ENCODE measurements at places on chromosomes 4 and X.

GRCh38 chrX:137051978-137052642, 18.3 kb upstream of the GPR101 start:
- peak; percentile 47 for DNase-seq

GRCh38 chr4:184675018-184675417, 25.5 kb downstream of the PRIMPOL start:
- DNase-seq: no peak

GRCh38 chr4:23876418-23877089, 13.3 kb downstream of the PPARGC1A start:
- DNase-seq: no peak

GRCh38 chrX:915427-916229, 285.0 kb downstream of the SHOX start:
- no peak for DNase-seq

DNA sequence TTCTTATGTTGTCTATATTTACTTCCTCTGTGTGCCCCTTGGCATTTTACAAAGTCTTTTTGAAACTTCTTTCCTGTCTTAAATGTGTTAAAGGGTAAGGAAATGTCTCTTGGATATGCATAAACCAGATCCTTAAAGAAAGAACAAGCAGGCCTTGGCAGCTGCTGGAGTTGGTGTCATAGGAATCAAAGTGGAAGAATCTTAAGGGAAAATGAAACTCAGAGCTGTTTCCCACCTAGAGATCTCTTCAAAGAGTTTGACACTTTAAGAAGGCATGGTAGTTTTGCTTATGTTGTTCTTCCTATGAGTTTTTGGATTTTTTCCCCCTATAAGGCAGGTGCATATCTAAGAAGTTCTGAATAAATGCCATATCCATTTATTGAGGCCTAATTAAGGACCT, 37.0 kb upstream of the CWH43 start:
- no peak for DNase-seq

- no peak for DNase-seq
Measured at GRCh38 chr4:182825786-182826185, 91.4 kb downstream of the DCTD start.

GRCh38 chr4:1939664-1940509, 68.7 kb downstream of the NSD2 start:
- DNase-seq: no peak

DNA sequence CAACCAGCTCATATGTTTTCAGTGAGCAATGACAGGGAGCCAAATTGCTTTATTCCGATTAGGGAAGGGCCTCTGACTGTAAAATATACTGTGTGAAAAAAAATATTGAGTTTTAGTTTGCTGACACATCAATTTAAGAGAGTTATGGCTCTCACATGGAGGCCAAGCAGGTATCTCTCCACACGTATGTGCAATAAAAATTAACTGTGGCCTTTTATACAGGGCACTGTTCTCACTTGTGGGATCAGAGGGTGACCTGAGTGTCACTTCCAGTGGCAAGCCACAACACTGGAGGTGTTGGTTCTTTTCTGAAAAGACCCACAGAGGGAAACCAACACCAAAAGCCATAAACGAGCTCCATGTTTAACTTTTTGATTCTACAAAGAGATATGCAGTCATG, 462.8 kb downstream of the MID1IP1 start:
- DNase-seq: no peak

GRCh38 chr4:77023920-77024319, 51.9 kb downstream of the CCNI start:
- no peak for DNase-seq

DNA sequence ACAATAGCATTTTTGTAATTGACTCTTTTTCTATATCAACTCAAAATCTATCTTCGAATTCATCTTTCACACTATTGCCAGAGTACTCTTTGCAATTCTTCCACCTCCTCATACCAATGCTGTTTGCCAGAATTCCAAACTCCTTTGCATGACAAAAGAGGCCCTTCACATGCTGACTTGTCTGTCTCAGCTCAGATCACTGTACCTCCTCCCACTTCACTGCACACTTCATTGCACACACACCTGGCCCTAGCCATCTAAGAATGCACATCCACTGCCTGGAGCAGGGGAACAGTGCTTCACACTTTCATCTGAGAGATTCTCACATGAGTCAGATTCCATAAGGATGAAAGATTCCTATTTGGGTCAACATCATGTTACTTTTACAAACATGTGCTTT, 56.5 kb downstream of the PRDM5 start:
- DNase-seq: no peak

DNA sequence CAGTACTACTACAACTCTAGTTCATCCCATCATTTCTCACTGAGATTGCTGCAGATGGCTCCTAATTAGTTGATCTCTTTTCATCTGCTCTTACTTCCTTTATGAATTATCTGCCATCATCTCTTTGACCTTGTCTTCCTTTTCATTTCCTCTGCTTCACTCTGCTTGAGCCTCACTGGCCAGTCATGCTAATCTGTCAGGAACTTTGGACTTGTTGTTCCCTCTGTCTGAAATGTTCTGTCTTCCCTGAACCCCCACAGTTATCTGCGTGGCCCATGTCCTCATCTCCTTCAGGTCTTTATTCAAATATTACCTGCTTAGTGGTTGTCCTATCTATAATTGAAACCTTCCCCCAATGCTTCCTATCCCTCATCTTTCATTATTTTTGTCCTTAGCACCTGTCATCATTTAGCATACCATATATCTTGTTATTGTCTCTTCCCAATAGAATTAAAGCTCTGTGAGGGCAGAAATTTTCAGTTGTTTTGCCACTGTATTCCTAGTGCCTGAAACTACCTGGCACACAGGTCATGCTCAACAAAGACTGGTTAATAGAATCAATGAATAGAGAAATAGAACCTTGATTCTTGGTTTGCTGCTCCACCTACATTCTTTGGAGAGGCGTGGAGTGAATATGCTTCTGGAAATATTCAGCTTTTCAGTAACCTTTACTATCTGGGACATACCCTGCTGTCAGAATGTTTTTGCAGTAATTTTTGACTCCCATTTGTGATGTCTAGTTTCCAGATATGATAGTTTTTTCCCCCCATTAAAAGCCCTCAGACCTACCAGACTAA, 5.0 kb downstream of the SLC4A4 start:
- DNase-seq: no peak

DNA sequence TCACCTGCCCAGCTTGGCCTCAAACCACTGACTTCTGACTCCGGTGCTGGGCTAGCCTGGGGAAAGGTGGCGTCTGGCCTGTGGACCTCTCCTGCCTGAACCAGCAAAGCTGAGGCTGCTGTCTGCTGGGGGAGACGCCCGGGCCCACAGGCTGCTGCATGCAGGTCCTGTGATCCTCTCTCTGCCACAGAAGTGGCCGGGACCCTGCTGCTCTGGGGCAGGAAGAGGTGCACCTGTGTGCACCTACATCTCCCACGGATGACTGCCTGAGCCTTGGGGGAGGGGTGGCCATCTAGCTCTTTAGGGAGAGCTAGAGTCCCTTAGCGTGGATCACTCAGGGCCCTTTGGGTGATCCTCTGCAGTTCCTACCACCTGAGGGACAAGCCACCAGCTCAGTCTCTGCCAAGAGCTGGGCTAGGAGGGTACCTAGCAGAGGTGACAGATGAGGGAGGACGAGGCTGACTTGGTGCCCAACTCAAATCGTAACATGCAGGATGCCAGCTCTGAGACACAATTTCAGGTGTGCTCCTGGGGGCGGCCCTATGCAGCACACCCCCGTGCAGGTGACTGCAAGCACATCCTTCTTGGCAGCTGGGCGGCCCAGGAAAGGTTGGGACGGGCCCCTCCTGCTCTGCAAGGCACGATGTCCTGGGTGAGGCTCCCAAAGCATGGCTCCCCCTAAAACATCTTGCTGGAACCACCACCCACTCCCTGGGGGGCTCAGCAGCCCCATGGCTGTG, 22.5 kb downstream of the LETM1 start:
- no peak for DNase-seq

GRCh38 chr4:17687237-17687857, 72.9 kb downstream of the MED28 start:
- DNase-seq: no peak

DNA sequence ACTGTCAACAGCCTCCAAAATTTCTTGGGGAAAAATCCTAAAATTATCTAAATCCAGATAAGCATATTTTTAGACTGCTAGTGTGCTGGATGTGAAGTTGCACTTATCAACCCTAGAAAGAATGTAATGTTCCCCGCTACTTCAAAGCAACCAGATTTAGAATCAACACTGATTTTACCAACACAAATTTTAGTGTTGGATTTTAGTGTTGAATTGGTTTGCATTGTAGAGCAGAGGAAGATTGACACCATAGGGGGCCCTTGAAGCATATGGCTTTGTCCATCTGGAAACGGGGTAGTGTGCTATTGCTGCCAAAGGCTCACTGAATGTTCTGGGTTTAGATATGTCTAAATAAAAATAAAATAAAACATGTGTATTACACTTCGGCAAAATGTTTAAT, 126.3 kb upstream of the EMCN start:
- no peak for DNase-seq

GRCh38 chrX:125846271-125846670, 319.8 kb downstream of the DCAF12L2 start:
- no peak for DNase-seq

- DNase-seq: no peak
Measured at GRCh38 chrX:25191403-25191802, 175.6 kb upstream of the ARX start.

- DNase-seq: no peak
Measured at GRCh38 chr4:2006956-2007653, 1.7 kb downstream of the NELFA start.

- peak; percentile 18 for DNase-seq
Measured at GRCh38 chr4:13980317-13981310, 353.1 kb upstream of the BOD1L1 start.

- peak; percentile 18 for DNase-seq
Measured at GRCh38 chr4:37951461-37952352, 8.5 kb upstream of the PTTG2 start.

GRCh38 chrX:118839334-118839958, 15.8 kb downstream of the ZCCHC12 start:
- peak; percentile 87 for DNase-seq

DNA sequence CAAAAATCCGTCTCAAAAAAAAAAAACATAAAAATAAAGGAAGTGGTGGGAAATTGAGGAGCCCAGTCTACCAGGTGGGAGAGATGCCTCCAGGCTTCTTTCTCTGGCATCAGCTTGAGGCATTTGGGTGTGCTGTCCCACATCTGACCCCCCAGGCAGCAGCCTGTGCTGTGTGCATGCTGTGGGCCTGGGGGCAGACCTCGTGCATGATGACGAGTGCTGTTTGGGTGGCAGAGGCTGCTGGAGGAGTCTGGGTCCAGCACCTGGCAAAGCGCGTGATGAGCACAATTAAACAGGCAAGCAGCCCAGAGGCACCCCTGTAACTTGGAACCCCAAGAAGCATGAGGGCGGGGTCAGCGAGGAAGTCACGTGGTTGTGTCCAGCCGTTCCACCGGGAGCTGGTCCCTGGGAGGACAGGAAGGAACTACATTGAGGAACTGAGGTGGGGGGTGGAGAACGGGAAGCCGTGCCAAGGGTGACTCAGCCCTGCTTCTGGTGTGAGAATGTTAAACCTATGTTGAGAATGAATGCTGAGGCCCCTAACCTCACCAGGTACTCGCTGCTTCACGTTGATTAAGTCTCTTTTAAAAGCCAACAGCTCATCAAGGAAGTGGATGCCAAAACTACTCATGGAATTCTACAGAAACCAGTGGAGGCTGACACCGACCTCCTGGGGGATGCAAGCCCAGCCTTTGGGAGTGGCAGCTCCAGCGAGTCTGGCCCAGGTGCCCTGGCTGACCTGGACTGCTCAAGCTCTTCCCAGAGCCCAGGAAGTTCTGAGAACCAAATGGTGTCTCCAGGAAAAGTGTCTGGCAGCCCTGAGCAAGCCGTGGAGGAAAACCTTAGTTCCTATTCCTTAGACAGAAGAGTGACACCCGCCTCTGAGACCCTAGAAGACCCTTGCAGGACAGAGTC, 6.1 kb downstream of the TACC3 start:
- no peak for DNase-seq

DNA sequence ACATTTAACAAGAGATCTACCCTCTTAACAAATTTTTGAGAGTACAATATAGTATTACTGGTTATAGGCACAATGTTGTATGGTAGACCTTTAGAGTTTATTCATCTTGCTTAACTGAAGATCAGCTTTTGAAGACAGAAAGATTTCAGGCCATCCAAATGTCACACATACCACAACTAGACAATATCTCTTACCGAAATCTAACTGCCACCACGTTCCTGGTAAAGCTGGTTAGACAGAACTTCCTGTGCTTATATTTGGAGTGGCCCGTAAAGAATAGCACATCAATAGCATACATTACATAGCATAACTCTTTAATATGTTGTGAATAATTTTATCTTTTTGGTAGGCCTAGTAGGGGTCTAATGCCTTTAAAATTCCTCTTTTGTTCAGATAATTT, 29.8 kb upstream of the ARHGEF6 start:
- no peak for DNase-seq

GRCh38 chrX:153953342-153953830, 8.9 kb upstream of the RENBP start:
- peak; percentile 66 for DNase-seq

- DNase-seq: peak; percentile 50
Measured at GRCh38 chr4:183249854-183250253, 70.2 kb downstream of the CLDN22 start.

DNA sequence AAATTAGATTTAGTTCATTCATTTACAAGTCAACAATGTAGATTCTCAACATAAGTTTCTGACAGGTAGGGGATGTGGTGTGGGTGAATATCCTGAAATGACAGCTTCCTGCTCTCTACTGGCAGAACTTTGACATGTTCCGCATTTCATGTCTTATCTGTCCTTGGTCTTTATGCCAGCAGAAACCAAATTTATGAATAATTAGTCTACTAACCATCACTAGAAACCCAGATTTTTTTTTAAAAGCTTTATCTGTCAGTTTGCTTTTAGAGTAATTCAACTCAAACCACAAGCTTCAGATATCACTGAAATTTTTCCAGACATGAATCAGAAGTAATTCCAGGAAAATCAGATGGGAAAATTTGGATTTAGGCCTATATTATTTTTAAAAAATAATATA, 17.9 kb downstream of the COQ2 start:
- DNase-seq: no peak
